ENCODE measurements at places on chromosomes 13 and 19. TPM values are rescaled to one million over a fixed set of nuclear protein-coding genes. Genes with fewer than 3 reads are reported as not detected.

DNA sequence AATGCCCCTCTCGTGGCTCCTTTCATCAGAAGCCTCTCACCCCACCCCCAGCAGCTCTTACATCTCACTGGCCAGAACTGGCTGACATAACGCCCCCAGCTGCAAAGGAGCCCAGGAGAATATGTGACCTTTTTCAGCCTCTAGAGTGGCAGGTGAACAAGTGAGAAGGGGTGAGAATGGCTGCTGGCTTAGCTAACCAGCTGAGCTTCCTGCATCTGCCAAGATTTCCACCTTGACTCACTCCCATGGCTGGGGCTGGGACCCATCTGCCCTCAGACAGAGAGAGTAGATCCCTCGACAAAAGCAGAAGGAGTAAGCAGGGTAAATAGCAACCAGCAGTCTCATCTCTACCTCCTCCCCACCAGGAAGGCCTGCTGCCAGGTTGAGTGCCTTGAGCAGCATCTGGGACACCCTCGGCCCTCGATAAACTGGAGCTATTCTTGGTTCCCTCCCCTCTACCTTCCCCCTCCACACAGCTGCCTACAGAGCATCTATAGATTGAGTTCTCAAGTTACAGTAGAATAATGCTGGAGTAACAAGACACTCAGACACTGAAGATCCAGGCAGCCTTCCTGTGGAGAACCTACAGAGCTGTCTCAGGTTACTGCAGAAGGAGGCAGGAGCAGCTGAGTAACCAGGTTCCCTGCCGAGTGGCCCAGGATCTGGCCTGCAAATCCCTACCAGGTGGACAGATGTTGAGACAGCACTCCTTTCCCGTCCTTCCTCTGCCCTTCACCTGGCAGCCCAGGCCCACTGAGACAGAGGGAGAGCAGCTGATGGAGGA lies 15.5 kb downstream of the KASH5 start:
- no peak overlapping the region for H3K27ac ChIP-seq
- no peaks in the 10 kb centered on the region for H3K36me3 ChIP-seq
- H3K27me3 ChIP-seq, result no peaks in the 10 kb centered on the region
- no peak for DNase-seq

GRCh38 chr13:100510208-100510957 lies 78.2 kb downstream of the GGACT start:
- H3K27me3 ChIP-seq, result no peaks in the 10 kb centered on the region
- H3K36me3 ChIP-seq, result no peaks in the 10 kb centered on the region
- H3K4me1 ChIP-seq, result no peaks in the 10 kb centered on the region
- DNase-seq, result no peak

The OR7C1 gene
- total RNA-seq, result not detected

DNA sequence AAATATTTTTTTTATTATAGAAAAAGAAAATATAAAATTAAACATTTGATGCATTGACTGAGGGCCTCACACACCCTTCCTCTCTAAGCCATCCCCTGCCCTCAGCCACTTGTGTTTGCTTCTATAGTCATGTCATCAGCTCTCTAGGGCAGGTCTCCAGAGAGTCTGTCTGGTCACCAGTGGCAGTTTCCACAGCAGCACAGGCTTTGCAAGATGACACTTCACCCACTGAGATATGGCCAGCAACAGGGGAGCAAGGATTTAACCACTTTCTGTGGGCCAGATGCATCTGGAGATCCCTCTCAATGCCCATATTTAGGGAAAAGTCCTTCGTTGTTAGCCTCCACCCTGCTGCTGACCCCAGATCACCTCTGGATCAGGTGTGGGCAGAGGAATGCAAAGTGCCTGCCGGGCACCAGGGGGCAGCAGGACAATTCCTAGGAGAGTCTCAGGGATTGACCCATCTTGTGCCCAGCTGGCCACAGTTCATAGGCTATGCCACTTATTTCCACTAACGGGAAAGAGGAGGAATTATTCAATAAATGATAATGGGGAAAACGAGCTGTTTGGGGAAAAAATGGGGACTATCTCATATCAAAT lies 4.8 kb downstream of the ABCC4 start:
- no peaks in the 10 kb centered on the region for H3K27me3 ChIP-seq
- H3K27ac ChIP-seq, result peak overlapping the region; percentile 74
- H3K36me3 ChIP-seq, result no peaks in the 10 kb centered on the region

DNA sequence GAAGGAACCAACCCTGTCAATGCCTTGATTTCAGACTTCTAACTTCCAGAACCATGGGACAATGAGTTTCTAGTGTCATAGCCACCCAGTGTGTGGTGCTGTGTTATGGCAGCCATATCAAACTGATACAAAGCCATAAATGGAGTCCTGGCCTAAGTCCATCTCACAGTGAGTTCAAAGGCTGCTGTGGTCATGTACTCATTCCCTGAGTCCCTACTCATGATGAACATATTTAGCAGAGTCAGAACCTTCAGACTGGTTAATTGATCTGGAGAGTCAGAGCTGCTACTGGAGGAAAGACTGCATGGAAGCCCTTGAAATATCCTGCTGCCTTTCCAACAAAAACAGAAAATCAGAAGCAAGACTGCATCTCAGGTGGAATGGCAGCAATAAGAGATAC lies 39.2 kb upstream of the CSNK1A1L start:
- H3K36me3 ChIP-seq, result no peaks in the 10 kb centered on the region
- no peak overlapping the region for H3K27ac ChIP-seq
- no peaks in the 10 kb centered on the region for H3K27me3 ChIP-seq
- H3K4me1 ChIP-seq, result no peaks in the 10 kb centered on the region

The COPE gene
- total RNA-seq, result 295 TPM

The MBD3L3 gene
- total RNA-seq, result not detected

The PPP1R12C gene
- 112 TPM for total RNA-seq

DNA sequence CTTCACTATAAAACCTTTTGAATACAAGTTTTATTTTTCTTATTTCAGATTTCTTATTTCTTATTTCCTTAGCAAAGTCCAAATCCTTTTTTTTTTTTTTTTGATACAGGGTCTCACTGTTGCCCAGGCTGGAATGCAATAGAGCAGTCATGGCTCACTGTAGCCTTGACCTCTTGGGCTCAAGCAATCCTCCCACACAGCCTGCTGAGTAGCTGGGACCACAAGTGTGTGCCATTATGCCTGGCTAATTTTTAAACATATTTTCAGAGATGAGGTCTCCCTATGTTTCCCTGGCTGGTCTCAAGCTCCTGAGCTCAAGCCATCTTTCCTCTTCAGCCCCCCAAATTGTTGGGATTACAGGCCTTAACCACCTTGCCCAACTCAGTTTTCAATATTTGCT lies 334.3 kb downstream of the DLEU7 start:
- no peak overlapping the region for H3K27ac ChIP-seq
- no peak overlapping the region for H3K4me3 ChIP-seq
- no peaks in the 10 kb centered on the region for H3K36me3 ChIP-seq

- DNase-seq, result no peak
- no peaks in the 10 kb centered on the region for H3K27me3 ChIP-seq
- no peaks in the 10 kb centered on the region for H3K4me1 ChIP-seq
- peak overlapping the region; percentile 5 for H3K27ac ChIP-seq
- H3K36me3 ChIP-seq, result no peaks in the 10 kb centered on the region
- no peak overlapping the region for H3K4me3 ChIP-seq
Observed at GRCh38 chr13:38398711-38399493, 49.3 kb downstream of the UFM1 start.

DNA sequence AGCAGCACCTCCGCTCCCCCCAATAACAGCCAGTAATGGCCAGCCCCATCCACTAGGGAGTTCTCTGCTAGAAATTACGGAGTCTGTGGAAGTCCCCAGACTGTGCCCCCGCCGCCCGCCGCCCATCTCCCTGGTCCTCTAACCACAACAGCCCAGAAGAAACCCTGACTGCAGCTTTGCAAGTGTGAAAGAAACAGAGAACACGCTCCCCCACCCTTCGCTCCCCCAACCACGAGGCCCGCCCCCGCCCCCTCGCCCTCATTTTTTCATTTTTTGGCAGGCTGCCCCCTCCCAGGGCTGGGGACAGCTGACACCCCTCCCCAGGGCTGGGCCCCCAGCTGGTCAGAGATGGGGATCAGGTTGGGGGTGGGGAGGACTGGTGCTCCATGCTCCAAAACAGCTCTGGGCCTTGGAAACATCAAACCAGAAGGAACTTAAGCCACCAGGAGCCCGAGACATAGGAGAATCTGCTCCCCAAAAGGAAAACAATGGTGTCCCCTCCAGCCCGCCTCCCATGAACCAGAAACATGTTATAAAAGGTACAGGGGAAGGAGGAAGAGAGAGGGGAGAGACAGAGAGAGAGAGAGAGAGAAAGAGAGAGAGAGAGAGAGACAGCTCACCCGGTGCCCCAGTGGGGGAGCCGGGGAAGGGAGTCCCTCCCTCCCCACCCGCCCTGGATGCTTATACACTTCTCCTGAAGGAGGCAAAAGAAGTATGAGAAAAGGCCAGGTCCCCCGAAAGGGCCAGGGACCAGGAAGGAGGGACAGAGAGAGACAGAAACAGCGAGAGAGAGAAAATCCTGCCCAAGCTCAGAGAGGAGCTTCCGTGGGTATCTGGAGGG lies 29.8 kb upstream of the ASF1B start:
- no peak for DNase-seq
- no peak overlapping the region for H3K4me3 ChIP-seq
- no peaks in the 10 kb centered on the region for H3K4me1 ChIP-seq

GRCh38 chr19:5048727-5049553 lies 80.0 kb downstream of the KDM4B start:
- peak overlapping the region; percentile 75 for H3K27ac ChIP-seq
- DNase-seq, result peak; percentile 77
- peaks cover 31% of the 10 kb centered on the region for H3K4me1 ChIP-seq
- H3K27me3 ChIP-seq, result no peaks in the 10 kb centered on the region

DNA sequence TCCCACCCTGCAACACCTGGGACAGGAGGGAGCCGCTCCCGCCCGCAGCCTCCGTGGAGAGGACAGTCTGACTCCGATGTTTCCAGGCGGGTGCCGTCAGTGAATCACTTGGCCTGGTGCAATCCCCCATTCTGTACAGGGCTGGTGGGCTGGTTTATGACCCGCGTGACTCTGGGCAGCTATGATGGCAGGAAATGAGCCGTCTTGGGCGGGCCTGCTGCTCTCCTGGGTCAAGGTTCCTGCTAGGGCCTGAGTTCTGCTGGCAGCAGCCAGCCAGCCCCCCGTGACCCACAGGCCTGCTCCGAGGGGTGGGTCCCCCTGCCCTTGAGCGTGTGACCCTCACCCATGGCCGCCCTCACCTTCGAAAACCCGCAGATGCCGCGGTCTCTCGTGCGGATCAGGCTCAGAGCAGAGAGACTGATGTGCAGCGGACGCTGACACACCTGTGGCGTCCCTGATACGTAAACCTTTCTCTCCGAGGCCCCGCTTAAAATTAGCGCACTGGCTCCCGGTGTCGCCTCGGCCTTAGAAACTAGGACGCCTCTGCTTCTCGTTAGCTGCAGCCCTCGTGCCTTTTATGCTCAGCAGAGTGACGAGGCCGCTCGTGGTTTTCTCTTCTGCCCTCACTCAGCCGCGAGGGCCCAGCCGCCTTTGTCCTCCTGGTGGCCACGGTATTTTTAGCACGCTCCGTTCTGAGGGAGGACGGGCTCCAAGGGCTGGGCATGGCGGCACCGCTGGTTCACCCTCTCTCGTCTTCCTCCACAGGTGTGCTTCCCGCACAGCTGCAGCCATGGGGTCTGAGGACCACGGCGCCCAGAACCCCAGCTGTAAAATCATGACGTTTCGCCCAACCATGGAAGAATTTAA lies 63.4 kb downstream of the KDM4B start:
- H3K27me3 ChIP-seq, result no peaks in the 10 kb centered on the region
- DNase-seq, result no peak
- H3K27ac ChIP-seq, result no peak overlapping the region
- H3K4me1 ChIP-seq, result no peaks in the 10 kb centered on the region
- no peak overlapping the region for H3K4me3 ChIP-seq

- no peaks in the 10 kb centered on the region for H3K4me1 ChIP-seq
- H3K27me3 ChIP-seq, result no peaks in the 10 kb centered on the region
- no peaks in the 10 kb centered on the region for H3K36me3 ChIP-seq
Observed at GRCh38 chr19:27889156-27889555, 1323.8 kb downstream of the UQCRFS1 start.

The ZNF547 gene
- total RNA-seq, result 1.2 TPM

GRCh38 chr13:51035469-51035868 lies 75.6 kb downstream of the C13orf42 start:
- H3K4me3 ChIP-seq, result no peak overlapping the region
- H3K27me3 ChIP-seq, result no peaks in the 10 kb centered on the region
- peak; percentile 3 for DNase-seq
- no peak overlapping the region for H3K27ac ChIP-seq

GRCh38 chr19:32858559-32858958 lies 11.0 kb downstream of the SLC7A9 start:
- no peaks in the 10 kb centered on the region for H3K4me1 ChIP-seq
- no peak overlapping the region for H3K27ac ChIP-seq
- H3K36me3 ChIP-seq, result no peaks in the 10 kb centered on the region
- no peak for DNase-seq
- H3K27me3 ChIP-seq, result no peaks in the 10 kb centered on the region
- no peak overlapping the region for H3K4me3 ChIP-seq

DNA sequence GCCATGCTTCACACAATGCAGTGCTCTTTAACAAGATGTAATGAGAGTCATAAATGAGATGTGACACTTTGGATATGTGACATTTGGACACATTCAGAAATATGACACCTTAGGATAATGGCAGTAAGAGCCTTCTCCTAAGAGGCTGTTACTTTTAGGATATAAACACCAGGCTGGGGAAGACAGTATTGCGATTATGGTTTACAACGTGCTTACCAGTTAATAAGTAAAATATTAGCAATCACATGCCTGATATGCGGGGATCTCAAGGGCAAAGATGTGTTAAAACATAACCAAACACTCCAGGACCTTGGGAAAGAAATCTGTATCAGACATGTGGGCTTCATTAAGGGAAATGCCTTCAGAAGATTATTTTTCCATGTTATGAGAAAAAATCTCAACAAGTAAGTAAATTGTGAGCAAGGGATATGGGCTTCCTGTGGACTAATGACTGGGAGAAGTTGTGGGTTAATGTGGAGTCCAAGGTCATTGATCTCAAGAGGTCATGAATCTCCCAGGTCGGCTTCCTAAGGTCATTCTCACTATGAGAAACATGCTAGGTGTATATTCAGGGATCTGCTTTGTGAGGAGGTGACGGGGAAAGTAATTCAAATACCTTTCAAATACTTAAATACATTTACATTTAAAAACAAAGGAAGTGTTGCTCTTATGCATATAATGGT lies 105.3 kb downstream of the STARD13 start:
- no peaks in the 10 kb centered on the region for H3K4me1 ChIP-seq
- no peak for DNase-seq
- H3K27ac ChIP-seq, result no peak overlapping the region
- H3K4me3 ChIP-seq, result no peak overlapping the region

The CYP4F11 gene
- total RNA-seq, result 8.1 TPM

DNA sequence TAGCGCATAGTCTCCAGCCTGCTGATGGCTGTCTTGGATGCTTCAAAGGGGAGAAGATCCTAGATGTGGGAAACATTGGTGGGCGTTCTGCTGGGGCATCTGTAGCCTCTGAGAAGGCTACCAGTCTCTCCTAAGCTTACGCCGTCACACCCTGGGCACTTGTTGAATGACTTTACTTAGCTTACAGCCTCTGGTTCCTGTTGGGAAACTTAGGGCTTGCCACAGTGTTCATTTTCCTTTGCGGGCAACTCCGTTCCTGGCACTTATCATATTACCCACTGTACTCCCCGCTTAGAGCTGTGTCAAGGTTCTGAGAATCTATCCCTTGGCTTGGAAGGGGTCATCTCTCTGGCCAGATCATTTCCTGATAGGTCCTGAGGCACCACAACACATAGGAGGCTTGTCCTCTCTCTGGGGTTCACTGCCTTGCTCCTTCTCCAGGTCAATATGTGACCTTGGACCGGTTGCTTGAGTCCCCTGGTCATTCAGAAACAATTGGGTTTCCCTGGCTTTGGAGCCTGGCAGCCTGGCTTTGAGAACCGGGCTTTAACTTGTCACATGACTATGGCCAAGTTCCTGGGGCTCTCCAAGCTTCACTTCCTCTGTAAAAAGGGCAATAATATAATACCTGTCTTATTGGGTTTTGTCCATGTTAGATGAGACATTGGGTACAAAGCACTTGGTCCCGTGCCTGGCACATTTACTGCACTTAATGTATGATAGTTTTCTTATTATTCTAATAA lies 20.5 kb upstream of the ALOX5AP start:
- H3K27me3 ChIP-seq, result no peaks in the 10 kb centered on the region
- no peak overlapping the region for H3K4me3 ChIP-seq
- H3K27ac ChIP-seq, result no peak overlapping the region

All from colonic mucosa (tissue), 4 donors.